NCI-H2171 (cell line): ENCODE measurements at places on chromosomes 2 and 18.

DNA sequence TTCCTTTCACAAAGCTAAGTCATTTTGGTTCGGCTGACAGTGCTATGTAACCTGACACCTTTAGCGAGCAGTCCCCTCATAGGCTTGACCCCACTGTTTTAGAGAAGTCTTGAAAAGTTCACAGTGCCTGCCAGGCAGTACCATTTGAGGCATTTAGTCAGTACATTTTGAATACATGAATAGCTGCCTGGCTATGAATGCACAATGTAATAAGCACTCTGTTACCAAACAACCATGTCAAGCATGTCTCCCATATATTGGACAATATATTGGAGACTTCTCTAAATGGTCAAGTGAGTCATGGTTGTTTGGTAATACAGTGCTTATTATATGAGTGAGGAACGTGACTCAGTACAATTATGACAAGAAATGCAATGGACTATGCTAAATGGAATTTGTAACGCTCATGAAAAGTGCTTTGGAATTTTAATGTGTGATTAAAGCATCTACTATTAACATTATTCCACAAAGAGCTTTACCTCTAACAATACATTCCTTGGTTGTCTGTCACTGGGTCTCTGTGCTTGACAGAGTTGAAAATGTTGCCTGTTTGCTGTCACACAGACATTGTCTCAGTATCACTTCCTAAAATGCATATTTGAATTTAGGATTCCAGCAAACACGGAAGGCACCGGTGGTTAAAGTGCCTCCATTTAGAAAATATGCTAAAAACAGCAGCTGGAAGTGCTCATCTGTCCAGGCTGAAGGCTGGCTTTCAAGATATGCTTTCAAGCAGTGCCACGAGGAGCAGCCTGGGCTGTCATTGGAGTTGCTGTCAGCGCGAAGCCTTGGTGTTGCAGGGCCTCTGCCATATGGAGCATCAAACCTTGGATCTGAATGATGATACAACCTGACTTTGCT lies 458.6 kb downstream of the FBXO15 start:
- no peak for DNase-seq

GRCh38 chr2:15334644-15335326 lies 226.3 kb downstream of the NBAS start:
- no peak for DNase-seq

DNA sequence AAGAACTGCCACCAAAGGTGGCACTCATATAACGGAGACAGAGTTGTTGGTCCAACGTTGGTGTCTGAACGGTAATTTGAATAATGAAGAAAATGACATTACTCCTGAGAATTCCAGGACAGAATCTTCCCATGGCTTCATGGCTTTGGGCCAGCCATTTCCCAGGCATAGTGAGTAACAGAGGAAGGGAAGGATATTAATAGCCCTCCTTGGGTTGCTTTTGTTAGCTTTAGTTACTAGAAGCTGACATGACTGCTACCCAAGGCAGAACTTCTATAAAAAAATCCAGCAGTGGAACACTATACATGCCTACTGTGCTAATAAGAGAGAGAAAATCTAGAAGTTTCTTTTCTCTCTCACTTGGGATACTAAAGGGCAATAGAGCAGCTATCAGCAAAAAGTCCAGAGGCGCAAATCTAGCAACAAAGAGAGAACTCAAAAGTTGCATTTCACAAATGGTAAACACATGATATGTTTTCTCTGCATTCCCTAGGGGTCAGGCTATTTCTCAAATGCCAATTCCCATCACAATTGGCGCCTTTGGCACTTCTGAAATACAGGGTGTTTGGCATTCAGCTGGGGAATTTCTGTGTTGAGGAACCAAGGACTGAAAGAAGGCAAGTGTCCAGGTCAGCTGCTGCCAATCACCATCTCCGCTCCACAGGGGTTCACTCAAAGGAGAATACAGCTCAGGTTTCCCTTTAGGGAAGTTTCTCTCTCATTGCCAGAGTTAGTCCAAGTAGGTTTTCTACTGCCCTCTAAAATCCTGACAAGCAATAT lies 160.8 kb upstream of the KYNU start:
- DNase-seq, result no peak

DNA sequence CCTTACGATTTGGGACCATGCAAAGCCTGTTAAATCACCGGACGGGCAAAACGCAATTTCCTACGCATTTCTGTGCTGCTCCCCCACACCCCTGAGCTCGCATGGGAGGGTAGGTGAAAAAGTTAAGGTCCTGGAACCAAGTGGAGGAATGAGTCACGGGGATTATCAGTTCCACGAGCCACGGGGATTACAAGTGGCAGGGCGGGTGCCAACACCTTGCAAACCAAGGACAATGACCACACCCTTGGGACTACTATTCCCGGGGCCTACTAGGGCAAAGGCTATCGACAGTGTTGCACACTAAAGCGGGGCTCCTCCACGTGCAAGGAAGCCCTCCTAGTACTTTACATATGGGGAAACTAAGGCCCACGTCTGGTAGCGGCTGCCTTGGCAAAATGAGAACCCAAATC lies 447 bp downstream of the RETSAT start:
- no peak for DNase-seq

DNA sequence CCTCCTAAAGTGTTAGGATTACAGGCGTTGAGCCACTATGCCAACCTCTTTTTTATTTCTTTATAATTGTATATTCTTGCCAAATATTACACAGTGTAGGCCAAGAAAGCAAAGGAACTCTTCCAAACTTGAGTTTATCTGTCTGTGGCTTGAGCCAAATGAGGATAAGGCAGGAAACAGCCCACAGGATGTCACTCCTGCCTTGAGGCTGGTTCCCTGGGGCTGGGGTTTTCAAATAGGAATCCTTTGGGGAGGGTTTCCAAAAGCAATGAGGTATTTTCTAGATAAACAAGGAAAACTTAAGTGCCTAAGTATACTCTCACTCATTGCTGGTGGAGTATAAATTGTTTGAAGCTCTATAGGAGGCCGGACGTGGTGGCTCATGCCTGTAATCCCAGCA lies 56.4 kb downstream of the ADCY3 start:
- DNase-seq, result no peak

- no peak for DNase-seq
Observed at GRCh38 chr2:8574196-8575037, 107.4 kb upstream of the ID2 start.

DNA sequence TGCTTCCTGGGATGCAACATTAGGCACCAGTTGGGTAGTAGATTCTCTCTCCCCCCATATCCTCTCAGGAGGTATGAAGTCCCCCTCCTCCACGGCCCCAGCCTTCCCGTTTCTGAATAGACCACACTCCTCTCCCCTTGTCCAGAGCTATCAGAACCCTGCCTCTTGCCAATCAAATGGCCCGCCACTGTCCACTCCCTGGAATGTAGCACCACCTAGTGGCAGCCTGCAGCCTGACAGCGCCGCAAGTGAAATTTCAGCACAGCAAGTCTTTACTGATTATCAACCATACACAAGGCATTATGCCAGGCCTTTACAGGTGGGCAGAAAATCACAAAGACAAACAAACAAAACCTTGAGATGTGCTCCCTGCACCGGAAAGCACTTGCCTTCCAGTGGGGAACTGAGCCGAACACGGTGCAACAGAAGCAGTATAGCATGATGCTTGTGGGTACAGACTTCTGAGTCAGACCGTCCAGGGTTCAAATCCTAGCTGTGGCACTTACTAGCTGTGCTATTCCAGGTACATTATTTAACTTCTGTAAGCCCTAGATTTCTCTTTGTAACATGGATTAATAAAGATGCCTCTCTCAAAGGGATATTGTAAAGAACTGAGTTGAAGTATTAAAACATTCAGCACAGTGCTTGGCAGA lies 174.0 kb downstream of the SMAD2 start:
- no peak for DNase-seq

GRCh38 chr18:39693359-39693758 lies 2127.8 kb upstream of the CELF4 start:
- no peak for DNase-seq

DNA sequence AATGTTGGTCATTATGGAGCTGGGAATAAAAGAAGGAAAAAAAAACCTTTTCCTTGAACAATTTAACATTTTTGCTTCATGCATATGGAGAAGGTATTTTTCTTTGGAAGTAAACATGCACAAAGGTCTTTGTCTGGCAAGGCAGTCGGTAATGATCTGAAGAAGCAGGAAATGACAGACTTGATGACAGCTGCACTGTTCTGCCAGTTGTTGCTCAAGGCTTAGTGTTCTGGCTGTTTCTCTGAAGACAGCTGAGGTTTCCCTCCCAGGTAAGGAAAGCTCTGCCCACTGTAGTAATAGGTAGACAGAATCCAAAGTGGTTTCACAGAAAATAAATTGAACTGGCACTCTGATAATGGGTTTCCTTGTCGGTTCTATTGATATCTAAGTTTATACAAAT lies 308.4 kb upstream of the GCFC2 start:
- peak; percentile 13 for DNase-seq

DNA sequence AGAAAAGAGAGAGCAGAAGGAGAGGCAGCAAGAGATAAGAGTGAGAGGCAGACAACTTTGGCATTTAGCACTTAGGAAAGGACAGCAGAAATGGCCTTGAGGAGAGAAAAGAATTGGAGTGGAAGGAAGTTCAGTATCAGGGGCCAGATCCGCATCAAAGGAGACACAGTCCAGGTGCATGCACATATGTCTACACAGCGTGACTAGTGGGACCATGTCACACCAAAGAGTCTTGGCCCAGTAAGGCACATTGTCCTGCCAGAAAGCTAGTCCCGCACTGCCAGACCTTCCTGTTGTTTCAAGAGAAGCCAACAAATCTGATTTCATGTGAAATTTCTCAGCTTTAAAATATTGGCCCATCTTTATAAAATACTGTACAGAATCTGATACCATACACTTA lies 8.5 kb upstream of the STK39 start:
- DNase-seq, result no peak

- DNase-seq, result no peak
Observed at GRCh38 chr2:165776013-165776412, 18.0 kb downstream of the GALNT3 start.

- DNase-seq, result no peak
Observed at GRCh38 chr18:29418136-29418535, 1241.2 kb upstream of the CDH2 start.

- no peak for DNase-seq
Observed at GRCh38 chr2:239275847-239276831, 124.7 kb downstream of the HDAC4 start.

DNA sequence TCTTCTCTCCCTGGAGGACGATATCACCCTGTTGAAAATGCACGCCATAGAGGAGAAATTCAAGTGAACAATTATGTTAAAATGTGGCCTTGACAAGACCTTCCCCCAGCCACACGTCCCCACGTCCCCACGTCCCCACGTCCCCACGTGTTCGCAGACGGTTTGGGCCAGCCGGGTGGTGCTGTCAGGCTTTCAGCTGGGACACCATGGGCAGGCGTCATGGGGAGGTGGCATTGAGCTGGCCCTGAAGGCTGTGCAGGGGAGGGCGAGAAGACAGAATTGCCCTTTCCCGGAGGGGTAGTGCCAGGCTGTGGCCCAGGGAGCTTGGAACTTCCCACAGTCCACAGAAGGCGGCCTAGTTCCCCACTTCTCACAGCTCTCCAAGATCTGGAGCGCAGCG lies 240.7 kb upstream of the RAB6C start:
- DNase-seq, result no peak

GRCh38 chr2:144572977-144573376 lies 53.1 kb upstream of the ZEB2 start:
- no peak for DNase-seq

DNA sequence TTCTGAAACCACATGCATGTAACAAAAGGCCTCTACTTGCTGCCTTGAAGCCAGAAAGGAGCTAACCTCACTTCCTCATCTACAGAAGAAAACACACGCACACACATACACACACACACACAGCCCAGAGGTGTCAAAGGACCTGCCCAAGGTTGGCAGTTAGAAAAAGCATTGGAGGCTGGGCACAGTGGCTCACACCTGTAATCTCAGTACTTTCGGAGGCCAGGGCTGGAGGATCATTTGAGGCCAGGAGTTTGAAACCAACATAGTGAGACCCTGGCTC lies 125.9 kb upstream of the RNF152 start:
- no peak for DNase-seq

- no peak for DNase-seq
Observed at GRCh38 chr2:2573658-2574293, 242.7 kb upstream of the MYT1L start.

- DNase-seq, result no peak
Observed at GRCh38 chr2:150732064-150732463, 244.6 kb upstream of the RND3 start.

DNA sequence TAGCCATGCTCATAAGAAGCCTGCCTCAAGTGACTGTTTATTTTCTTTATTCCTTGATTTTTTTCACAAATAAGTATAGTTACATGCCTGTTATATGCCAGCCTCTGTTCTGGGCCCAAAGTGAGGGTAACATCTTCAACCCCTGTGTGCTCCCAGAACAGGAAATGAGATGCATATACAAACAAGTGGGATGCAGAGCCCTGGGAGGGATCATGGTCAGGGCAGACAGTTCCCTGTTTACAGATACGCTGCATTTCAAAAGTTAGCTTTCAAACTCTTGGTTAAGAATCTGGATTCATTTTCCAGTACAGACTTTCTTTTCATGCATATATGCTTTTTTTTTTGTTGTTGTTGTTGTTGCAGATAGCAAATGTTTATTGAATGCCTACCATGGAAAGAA lies 24.4 kb downstream of the GPR39 start:
- DNase-seq, result no peak

DNA sequence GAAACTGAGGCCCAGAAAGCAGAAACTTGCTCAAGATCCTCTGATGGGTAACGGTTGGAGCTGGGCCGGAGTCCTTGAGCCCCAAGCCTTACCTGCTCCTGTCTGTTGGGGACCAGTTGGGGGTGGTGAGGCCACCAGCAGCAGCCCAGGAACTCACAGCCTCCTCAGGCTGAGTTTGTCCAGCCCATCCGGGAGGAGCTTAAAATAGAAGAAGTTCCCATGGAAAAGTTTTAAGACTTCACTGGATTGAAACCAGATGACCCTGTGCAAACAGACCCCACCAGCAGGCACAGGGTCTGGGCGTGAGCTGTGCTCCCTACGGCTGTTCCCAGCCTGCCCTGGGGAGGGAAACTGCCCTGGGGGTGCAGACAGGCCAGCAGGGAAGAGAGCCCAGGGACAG lies 40.6 kb upstream of the FOSL2 start:
- no peak for DNase-seq

GRCh38 chr2:54591551-54591950 lies 131.9 kb upstream of the EML6 start:
- DNase-seq, result no peak

DNA sequence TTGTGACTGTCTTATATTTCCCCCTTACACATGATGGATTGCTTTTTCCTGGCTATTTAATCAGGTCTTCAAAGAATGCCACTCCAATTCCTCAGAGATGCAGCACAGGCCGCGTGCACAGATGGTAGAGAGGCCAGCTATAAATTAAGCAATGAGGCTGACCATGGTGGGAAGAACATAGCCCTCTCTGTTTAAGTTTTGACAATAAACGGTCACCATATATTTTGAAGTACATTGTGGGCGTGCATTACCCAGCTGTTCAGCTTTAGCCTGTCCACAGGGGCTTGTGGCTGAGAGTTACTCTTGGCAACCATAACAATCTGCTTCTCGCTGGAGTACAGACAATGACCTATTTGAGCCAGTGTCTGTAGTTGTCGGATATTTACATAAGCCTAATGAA lies 730.8 kb downstream of the DCC start:
- no peak for DNase-seq

GRCh38 chr2:55590810-55591440 lies 26.5 kb downstream of the PPP4R3B start:
- DNase-seq, result no peak
